Natural killer cell (primary cell): ENCODE measurements at places on chromosomes 4 and X. TPM values are rescaled to one million over a fixed set of nuclear protein-coding genes. Genes with fewer than 3 reads are reported as not detected.

CCSER1 gene
- 0.87 TPM for total RNA-seq

TMPRSS11F gene
- total RNA-seq = not detected

TMEM31 gene
- total RNA-seq = not detected

IKBKG gene
- total RNA-seq = 84.1 TPM

IL13RA2 gene
- total RNA-seq = not detected

SPANXA1 gene
- total RNA-seq = not detected

OGT gene
- 489 TPM for total RNA-seq

ITGB1BP2 gene
- 2.4 TPM for total RNA-seq

P2RY10 gene
- total RNA-seq = 17.4 TPM

ARMCX1 gene
- total RNA-seq = 0.27 TPM

SOD3 gene
- total RNA-seq = not detected

CXorf38 gene
- 46.1 TPM for total RNA-seq

MTHFD2L gene
- 9.5 TPM for total RNA-seq

NIPAL1 gene
- not detected for total RNA-seq

FAAH2 gene
- total RNA-seq = 0.12 TPM

NWD2 gene
- total RNA-seq = not detected

OCRL gene
- 2.2 TPM for total RNA-seq

C4orf54 gene
- not detected for total RNA-seq

UGT2B15 gene
- not detected for total RNA-seq

SPANXA2 gene
- total RNA-seq = not detected

GLRA3 gene
- total RNA-seq = not detected

ADGRL3 gene
- total RNA-seq = not detected

RADX gene
- total RNA-seq = 7.5 TPM

GPR50 gene
- not detected for total RNA-seq

MAGEB10 gene
- not detected for total RNA-seq

UBE2K gene
- total RNA-seq = 43.6 TPM

MAML3 gene
- 2.8 TPM for total RNA-seq

IBSP gene
- not detected for total RNA-seq

SLC25A43 gene
- total RNA-seq = 5.4 TPM

GLUD2 gene
- 0.16 TPM for total RNA-seq

TMEM156 gene
- 22.3 TPM for total RNA-seq
